Activated CD8-positive, alpha-beta memory T cell treated with anti-CD3 and anti-CD28 coated beads for 1 hour (primary cell): ENCODE measurements at places on chromosomes 5 and 9.

DNA sequence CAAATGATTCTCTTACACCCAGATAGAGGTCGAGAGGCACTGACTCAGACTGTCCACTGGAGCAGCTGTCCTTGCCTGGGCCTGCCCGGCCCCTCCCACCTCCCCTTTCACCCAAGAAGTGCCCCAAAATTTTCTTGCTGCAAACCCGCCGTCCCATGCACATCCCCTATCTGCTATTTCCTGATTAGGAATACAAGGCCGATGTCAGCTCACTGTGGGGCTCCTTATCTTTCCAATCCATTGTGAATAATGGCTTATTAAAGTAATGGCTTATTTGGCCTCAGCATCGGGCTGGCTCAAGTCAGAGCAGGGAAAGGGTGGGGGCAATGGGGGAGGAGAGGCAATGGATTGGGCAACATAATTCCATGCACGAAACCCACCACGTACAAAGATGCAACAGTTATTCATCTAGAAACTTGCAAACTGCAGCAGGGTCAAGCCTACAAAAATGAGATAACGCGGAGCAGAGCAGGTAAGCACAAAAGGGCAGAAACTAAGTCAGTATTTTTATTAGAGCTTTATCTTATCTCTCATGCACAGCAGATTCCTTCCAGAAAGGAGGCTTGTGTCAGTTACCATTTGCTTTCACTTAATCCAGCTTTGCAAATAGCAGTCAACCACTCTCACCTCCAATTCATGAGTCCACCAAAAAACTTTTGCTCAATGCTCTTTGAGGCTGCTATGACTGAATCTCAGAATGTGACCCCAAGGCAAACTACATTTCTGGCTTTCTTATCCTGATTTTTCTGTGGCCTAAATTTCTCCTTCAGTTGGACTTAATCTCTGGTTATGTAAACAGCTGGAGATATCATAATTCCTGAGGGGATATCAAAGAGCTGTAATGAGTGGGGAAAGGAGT, 138.2 kb upstream of the OSMR start:
- no peak for DNase-seq

DNA sequence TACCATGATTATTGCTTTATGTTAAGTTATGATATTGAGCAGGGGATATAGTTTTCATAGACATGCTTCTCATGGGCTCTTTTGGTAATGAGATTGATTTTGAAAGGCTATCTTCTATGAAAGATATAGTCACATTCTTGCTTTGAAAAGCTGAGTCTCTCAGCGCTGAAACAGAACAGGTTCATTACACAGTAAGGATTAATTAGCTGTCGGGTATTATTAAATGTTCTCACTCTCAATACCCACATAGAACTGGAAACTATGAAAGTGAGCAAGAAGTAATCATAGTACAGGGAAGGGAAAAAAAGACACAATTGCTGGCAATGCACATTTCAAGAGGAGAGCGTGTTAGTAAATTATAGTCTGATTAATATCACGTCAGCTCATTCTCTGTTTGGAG, 171.6 kb upstream of the GPR151 start:
- DNase-seq = no peak

DNA sequence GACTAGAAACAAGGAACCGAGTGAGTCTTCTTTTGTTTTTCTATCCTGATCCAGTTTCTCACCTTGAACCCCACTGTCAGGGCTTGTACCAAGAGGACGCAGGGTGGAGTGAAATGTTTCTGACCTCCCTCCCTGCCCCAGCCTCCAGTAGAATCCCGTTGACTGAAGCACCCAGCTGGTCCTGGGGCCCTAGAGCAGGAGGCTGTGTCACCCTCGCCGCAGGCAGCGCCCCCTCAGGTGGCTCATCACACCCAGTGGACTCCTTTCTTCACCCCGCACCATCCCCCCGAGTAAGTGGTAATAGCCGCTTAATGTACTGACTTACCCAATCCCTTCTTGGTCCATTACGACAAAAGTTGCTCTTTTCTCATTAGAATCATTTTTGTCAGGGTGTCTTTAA, 53.8 kb downstream of the MVB12B start:
- no peak for DNase-seq

DNA sequence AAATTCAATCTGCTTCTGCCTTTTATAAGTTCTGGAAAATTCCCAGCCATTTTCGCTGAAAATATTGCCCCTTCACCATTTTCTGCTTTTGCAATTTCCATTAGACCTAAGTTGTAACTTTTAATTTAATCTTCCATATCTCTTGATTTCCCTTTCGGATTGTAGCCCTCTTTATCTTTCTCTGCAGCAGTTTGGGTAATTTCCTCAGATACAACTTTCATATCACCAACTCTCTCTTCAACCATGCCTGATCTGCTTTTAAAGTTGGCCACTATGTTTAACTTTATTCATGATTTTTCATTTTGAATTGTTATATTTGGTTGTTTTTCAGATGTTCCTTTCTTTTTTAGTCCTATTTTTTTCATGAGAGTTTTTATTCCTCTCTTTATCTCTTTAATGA, 157.0 kb upstream of the VLDLR start:
- no peak for DNase-seq

DNA sequence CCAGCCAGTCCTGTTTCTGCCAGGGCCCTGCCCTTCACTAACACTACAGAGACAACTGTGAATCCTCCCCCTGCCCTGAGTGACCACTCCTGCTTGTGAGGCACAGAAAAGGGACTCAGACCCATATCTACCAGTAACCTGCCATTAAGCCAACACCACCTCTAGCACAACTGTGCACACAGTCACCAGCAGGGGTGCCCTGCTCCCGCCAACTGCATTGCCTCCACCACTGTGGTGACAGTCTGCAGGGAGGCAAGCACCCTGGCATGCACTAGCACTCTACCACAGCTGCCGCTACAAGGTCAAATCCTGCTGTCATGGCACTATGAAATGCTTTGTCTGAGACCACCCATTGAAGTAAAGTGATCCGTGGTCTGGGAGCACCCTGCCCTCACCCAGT, 1028.5 kb upstream of the CDH9 start:
- DNase-seq = no peak

DNA sequence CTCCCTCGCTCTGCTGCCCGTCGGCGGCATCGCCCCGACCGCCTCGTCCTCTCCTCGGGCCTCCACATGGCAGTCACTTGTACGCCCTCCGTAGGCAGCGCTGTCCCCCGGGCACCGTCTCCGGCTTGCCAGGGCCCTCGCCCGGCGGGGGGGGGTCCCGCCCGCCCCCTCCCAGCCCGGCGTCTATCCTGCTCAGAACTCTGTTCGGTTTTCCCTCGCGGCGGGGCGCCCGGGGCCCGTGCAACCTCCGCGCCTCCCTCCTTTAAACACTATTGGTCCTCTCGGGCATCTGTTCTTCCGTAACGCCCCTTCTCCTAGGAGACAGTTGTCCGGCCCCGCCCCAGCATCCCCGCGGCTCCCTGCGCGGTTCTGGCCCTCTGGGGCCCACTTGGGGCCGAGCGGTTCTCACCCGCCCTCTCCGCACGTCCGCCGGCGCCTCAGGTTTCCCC, 831 bp downstream of the ODF2 start:
- DNase-seq = peak; percentile 46

- DNase-seq = no peak
These were observed 5.8 kb upstream of the ALDH1A1 start for GRCh38 chr9:72958485-72959281.

- DNase-seq = no peak
These were observed 28.6 kb downstream of the SPRY4 start for GRCh38 chr5:142295960-142296860.

DNA sequence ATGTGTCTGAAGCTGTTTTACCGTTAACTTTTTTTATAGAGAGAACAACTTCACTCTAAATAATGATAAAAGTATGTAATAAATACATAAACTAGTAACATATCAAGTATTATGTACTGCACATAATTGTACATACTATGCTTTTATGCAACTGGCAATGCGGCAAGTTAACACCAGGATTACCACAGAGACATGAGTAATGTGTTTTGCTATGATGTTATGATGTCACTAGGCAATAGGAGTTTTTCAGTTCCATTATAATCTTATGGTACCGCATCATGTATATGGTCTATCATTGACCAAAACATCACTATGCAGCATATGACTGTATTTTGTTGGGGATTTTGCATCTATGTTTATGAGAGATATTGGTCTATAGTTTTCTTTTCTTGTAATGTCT, 326.4 kb upstream of the TARS1 start:
- no peak for DNase-seq
